ENCODE measurements at places on chromosomes 6 and 20.

DNA sequence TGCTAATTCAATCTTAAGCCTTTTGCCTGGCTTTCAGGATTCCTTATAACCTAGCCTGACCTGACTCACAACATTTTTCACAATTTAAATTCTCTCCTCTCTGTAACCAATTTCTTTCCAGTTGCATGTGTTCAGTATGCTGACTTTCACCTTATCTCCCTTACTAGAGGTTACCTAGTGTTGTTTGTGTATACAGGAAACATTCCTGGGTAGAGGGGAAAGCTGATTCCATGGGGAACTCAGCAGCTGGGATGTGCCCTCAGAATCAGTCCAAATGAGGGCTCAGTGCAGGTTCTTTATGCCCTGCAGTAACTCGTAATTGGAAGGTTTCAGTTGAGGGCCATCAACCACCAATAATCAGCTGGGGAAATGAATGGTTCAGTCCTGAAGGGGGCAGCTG is 18.5 kb downstream of the PKIB start:
- no peak for DNase-seq

DNA sequence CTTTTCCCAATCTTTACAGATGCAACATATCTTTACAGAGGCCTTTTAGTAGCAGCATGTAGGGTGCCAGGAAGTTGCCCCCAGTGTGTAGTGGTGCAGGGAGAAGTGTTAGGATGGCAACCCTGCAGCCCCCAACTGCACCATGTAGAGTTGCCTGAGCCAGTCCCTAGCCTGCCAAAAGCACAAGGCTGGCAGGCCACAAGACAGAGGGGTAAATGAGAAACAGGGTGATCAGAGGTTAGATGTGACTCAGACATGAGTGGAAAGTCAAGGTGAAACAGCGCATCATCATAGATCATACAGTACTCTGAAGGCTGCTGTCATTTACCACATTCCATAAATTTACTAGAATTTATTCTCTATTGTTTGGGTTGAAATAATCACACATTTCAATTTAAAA is 467.5 kb downstream of the PRKN start:
- DNase-seq: no peak

- no peak for DNase-seq
Observed at GRCh38 chr6:73236144-73236750, 11.0 kb upstream of the KHDC1L start.

GRCh38 chr6:107973594-107973993 is 15.6 kb upstream of the SEC63 start:
- DNase-seq: no peak

DNA sequence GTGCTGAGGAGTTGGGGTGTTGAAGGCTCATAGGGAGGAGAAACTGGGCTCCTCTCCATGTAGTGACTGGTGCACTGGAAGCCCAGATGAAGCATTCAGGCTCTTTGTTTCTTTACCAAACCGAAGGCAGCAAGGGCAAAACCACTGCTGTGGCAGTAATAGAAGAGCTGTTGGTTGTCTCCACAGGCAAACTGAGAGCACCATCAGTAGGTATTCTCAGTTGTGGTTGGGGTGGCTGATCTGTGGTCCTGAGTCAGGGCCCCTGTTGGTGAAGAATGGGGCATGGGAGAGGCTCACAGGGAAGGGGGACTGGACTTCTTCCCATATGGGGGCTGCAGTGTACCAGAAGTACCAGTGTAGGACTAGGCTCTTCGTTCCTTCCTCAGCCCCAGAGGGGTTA is 460.2 kb upstream of the IMPG1 start:
- no peak for DNase-seq

DNA sequence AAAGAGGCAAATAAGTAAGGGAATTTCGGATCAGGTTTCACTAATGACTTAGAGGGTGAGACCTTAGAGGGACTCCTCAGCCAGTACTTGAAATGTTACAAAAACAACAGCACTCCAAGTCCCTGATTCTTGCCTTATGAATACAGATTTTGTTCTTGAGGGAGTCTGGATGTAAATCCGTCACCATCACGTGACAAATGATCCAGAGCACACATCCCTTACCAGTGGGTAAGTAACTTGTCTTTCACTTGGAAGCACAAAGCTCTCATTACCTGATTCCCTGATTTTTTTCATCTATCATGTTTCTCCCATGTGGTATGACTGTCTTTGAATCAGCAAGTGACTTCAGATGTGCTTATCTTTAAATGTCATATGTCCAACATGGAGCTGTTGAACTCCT is 595.3 kb upstream of the POU3F2 start:
- no peak for DNase-seq

- DNase-seq: no peak
Observed at GRCh38 chr6:131390322-131390721, 182.7 kb upstream of the ARG1 start.

- DNase-seq: no peak
Observed at GRCh38 chr6:102525336-102525735, 1131.8 kb downstream of the GRIK2 start.

DNA sequence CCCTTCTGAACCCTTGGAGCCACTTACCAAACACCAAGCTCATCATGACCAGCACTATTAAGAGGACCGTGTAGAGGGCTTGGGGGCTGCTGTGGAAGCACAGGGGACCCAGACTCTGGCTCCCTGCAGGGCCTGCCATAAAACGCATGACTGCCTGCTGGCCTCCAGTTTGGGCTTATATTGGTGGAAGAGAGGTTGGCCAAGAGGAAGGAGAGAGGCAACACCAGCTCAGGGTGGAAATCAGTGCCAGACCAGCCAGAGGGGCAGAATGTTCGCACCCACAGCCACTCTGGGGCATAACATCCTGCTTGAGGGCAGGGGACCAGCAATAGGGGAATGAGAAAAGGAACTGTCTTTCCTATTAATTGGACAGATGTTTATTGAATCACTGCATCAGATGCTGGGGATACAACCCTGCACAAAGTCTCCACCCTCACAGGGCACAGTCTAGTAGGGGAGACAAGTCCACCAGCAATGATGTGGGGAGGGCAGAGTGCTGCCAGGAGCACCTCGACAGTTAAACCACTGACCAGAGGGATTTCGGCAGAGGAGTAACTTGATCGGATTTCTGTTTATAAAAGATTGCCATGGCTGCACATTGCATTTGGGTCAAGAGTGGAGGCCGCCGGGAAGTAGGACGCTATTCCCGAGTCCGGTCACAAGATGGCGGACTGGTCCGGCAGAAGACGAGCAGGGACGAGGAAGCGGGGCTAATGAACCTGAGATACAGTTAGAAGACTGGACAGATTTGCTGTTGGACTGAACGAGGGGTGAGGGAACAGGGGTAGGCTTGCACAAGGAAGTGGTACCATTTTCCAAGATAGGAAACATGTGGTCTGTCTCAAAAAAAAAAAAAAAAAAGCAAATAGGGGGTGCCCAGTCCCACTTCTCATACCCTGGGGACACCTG is at the start of gene LY6G5C:
Gene LY6G5C (minus strand): TSS at position 842 of the 909 bp plus-strand sequence. CDS start 694 bp downstream, at position 148.
- DNase-seq: no peak

GRCh38 chr20:51385646-51386530 is 156.6 kb downstream of the NFATC2 start:
- DNase-seq: no peak

DNA sequence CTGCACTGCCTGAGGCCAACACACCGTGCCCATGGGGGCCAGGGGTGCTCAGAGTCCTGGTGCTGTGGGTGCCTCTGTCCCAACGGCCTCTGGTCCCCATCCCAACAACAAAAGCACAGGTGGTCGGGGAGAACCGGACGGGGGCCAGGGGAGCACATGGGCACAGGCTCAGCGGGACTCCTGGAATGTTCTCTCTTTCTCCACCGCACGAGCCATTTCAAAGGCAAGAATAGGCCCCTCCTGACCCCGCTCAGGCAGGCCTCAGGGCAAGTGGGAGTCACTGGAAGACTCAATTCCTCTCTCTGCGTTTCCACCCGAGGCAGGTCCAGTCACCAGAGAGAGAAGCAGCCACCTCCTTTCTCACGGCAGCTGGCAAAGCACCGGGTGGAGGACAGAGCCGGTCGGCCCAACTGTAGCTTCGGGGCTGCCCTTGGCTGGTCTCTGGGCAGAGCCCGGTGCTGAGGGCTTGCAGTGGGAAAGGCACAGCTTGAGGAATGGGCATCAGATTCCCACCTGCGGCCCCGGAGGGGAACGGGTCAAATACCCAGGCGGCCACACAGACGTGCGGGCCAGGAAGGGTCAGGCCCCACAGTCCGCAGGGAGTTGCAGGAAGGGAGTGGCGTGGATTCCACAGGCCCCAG is 55.2 kb downstream of the KCNQ2 start:
- no peak for DNase-seq

DNA sequence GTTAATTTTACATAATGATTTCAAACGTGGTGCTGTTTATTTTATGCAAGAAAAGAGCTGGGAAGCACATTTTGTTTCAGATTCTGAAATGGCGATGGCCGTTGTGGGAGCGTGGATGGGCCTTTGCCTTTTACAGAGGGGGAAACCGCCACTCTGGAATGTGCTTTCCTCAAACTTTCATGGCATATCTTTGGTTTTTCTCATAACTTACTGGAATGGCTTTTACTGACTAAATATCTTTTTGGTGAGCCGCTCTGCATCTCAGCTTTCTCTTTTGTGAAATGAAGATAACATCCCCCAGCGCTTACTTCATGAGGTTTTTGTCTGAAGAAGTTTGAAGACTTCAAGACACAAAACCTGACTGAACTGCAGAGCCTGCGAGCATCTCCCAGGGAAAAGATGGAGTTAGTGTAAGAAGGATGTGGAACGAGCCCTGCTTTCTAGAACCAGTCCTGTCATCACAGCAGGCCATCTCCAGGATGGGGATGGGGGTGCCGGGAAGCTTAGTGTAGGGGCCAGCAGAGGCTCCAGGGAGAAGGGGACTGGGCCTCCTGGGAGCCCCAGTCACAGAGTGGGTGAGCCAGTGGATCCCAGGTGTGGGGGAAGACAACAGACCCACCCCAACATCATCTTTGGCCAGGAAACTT is 61.8 kb upstream of the TIAM2 start:
- DNase-seq: no peak

DNA sequence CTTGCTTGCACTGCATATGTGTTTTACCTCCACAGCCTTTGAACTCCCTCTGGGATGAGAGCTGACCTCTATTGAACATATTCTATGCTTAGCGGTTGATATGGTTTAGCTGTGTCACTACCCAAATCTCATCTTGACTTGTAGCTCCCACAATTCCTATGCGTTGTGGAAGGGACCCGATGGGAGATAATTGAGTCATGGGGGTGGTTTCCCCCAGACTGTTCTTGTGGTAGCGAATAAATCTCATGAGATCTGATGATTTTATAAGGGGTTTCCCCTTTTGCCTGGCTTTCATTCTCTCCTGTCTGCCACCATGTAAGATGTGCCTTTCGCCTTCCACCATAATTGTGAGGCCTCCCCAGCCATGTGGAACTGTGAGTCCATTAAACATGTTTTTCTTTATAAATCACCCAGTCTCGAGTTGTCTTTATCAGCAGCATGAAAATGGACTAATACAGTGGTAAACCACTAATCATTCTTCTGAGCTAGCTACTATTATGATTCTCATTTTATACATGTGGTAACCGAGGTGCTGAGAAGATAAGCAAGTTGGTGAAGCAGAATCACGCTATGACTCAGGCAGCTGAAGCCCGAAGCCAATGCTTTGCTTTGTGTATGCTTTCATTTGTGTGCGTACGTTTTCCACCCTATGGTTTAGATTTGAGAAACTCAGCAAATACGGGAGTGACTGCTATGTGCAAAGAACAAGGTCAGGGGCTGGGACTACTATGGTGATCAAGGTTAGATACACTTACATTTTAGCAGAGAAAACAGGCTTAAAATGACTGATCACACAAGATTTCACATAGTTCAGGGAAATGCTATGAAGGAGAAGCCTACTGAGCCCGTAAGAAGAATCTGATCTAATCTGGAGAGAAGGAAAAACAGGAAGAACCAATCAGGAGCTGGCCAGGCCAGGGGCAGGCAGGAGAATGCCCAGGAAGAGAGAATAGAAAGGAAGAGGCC is 363.5 kb downstream of the ESR1 start:
- no peak for DNase-seq

DNA sequence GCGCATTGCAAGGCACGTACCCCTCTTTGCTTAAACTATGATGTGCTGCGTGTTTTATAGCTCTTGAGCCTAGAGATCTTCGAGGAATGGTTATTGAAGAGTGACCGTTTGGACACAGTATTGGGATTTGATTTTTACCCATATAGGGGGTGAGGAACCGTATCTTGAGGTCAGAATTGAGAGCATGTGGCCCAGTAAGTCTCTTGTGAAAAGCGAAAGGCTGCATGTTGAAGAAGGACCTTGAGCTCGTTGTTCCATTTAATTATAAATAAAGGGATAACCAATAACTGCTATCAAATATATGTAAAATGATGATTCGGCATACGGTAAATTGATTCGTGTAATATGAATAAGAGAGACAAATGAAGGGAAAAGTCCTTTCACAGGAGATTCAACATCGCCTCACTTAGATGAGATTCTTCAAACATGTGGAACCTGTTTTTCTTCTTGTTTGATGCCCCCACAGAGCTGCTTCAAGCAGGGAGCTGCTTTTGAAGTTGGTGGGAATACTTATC is 66.6 kb downstream of the AKAP12 start:
- DNase-seq: no peak

- no peak for DNase-seq
Observed at GRCh38 chr20:1565461-1565860, 8.0 kb upstream of the SIRPD start.

All from NCI-H2107 (cell line).